ENCODE measurements at places on chromosomes 16 and 17.

DNA sequence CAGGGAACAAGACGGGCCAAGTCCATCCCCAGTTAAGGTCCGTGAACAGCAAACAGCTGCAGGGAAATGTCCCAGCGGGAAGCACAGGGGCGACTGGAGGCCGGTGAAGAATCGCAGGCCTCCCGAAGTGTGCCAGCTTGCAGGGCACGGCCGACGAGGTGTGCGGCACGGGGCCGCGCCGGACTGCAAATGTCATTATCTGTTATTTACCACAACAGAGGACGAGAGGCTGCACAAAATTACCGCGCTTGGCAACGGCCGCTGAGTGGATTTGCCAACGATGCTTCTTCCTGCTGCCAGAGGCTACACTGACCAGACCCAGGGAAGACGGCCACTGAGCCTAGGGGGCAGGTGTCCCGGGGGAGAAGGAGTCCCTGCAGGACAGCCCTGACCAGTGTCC is 53.1 kb downstream of the RPH3AL start:
- no peak for DNase-seq

DNA sequence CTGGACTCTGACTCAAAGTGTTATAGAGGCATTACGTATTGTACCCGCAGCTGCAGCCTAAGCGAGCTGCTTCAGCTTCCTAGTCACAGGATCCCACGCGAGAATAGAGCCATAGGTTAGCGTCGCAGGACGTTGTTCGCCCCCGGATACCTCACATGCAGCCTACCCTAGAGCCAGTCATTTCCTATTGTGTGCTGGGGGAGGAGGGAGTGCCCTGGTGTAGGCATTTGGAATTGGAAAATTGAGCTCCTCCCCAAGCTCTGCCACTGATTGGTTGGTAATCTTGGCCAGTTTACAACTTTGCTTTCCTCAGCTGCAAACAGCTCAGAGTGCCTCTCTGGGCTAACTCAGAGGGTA is 530 bp downstream of the NAA60 start:
- DNase-seq = no peak

GRCh38 chr16:57282510-57283213 is 1.8 kb downstream of the PLLP start:
- DNase-seq = no peak

- DNase-seq = no peak
Measured at GRCh38 chr16:14510939-14511799, 118.9 kb downstream of the PARN start.

GRCh38 chr17:35010093-35010492 is 29.8 kb downstream of the LIG3 start:
- DNase-seq = no peak

GRCh38 chr16:86882586-86883280 is 304.4 kb downstream of the FOXL1 start:
- DNase-seq = no peak

DNA sequence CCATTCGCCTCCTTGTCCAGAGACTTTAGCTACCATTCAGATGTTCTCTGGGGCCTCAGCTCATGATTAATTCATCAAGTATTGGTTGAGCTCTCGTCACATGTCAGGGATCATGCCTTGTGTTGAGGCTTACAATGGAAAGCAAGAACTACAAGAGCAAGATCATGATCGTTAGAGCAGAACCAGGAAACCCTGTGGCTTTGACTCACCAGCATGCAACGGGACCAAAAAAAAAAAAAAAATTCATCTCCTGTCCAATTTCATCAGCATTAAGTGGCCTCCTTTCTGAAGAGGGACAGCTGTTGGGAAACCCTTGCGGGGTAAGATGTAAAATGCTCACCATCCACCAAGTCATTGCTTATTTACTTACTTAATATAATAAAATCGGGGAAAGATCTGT is 12.1 kb upstream of the USP10 start:
- no peak for DNase-seq

- DNase-seq = no peak
Measured at GRCh38 chr17:78159575-78160158, 8.7 kb upstream of the SYNGR2 start.

GRCh38 chr16:53055541-53056391 is 975 bp downstream of the CHD9 start:
- DNase-seq = no peak

GRCh38 chr17:39364236-39365025 is 37.0 kb downstream of the FBXL20 start:
- no peak for DNase-seq

- no peak for DNase-seq
Measured at GRCh38 chr17:55443904-55444303, 22.3 kb upstream of the MMD start.

GRCh38 chr16:87435372-87436224 is 43.5 kb downstream of the MAP1LC3B start:
- DNase-seq = no peak

DNA sequence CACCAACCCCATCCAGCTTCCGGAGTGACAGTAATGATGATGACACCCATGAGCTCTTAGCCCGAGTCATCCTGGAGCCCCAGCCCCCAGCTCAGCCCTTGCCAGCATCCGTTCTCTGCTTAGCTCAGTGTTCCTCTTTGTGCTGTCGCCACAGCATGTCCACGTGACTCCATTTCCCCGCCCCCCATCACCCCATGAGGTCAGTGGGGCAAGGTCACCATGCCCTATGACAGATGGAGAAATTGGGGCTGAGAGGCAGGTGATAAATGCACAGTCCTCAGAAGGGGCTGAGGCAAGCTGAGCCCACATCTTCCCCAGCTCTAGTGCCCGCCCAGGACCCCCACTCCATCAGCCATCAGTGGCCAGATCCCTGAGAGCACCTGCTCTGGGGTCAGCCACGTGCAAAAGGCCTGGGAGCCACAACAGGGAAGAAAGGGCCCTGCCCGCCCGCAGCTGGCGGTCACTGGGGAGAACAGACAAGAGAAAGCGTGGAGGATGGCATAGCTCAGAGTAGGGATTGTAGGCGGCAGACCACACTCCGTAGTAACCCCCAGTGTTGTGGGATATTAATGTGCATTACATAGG is 17.1 kb downstream of the ITGB4 start:
- DNase-seq = no peak

DNA sequence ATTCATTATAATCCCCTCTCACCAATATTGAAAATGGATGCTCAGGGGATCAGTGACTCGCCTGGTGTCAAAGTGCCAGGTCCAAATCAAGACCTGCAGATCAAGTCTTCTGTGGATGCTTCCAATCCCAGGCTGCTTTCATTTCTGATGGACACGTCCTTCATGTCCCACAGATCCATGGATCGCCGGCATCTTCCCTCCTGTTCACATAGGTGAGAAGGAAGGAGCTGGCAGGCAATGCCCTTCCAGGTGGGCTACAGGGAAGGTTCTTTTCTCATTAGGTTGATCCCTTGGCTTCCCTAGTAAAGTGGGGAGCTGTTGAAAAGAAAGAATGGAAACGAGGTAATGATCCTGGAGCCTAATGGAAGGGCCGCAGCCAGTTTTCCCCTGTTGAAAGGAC is 159.7 kb upstream of the RPH3AL start:
- no peak for DNase-seq

DNA sequence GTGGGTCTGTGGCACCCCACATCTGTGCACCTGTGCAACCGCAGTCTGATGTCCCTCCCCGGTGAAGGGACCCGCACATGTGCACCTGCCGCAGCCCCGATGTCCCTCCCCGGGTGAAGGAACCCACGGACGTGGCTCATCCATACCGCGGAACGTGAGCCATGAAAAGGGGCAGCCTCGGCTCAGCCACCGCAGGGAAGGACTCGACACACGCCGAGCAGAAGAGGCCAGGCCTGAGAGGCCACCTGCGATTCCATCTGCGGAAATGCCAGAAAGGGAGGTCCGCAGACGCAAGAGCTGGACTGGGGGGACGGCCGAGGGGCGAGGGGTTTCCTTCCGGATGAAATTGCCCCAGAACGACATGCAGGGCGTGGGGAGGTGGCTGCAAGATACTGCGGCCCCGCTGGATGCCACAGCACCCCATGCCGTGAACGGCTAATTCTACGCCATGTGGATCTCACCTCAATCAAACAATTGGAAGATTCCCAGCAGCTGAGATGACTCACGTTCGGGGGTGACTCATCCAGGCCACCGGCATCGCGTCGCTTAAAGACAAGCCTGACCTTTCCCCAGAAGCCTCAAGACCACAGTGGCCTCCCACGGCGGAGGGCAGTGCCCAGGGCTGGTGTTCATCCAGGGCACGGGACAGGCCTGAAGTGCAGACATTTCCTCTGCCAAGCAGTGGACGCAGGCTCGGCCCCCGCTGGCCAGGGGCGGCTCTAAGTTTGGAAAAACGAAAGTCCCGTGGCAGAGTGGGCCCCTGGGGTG is 21.0 kb downstream of the SOX8 start:
- no peak for DNase-seq

DNA sequence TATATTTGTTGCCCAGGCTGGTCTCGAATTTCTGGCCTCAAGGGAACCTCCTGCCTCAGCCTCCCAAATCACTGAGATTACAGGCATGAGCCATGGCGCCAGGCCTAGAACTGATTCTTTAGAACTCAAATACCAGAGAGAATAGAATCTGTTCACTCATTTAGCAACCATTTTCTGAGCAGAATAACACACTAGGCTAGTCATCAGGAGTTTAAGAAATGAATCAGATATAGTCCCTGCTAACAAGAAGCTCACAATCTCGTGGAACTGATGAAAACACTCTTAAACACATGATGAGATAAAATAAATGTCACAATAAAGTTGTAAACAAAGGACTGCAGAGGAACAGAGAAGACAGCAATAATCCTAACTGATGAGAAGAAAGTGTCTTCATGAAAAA is 55.8 kb upstream of the ADCY9 start:
- no peak for DNase-seq

DNA sequence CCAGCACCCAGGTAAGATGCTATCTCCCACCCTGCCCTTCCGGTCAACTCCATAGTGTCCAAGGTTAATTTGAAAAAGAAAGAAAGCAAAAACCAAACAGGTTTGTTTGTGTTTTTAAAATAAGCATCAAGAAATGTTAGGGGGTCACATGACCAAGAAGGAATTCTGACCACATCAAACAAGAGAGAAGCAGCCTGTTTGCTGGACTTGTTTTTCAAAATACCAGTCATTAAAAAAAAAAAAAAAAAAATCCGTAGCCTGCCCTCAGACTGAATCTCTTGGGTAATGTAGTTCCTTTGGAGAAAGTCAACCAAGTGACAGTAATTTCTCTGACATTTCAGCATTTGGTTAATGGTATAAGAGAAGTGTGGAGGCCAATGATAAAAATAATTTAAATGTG is 38.4 kb downstream of the HNF1B start:
- DNase-seq = no peak

GRCh38 chr17:65402513-65403496 is 158.6 kb downstream of the AXIN2 start:
- DNase-seq = no peak

DNA sequence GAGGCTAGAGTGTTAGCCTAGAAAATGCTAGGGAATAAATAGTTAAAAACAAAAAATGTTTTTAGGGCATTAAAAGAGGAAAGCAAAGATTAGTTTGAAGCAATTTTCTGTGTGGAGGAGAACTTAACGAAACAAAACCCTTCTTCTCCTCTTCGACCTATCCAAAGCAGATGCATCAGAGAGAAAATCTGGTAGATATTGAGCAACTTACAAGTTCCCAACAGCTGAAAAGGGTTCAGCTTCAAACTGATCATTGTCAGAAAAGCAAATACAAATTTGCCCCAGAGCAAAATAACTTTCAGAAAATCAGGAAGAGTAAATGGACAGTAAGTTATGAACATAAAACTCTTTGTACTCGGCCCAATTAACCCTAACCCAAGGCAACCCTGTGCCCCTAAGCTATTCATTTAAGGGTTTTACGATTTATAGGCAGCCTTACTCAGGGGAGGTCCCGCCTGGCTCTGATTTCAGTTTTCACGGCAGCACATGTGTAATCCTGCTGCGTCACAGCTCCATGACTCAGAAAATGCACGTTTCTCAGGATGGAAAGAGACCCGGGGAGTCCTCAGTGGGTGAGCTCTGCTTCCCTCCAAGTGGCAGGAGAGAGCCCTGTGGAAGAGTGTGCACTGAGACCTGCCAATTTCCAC is 405.7 kb upstream of the SALL1 start:
- DNase-seq = no peak

Measured in NCI-H1048 (cell line).